Ureter (tissue), 1 donor: ENCODE measurements at places on chromosomes 16 and 17. TPM values are rescaled to one million over a fixed set of nuclear protein-coding genes. Genes with fewer than 3 reads are reported as not detected.

DNA sequence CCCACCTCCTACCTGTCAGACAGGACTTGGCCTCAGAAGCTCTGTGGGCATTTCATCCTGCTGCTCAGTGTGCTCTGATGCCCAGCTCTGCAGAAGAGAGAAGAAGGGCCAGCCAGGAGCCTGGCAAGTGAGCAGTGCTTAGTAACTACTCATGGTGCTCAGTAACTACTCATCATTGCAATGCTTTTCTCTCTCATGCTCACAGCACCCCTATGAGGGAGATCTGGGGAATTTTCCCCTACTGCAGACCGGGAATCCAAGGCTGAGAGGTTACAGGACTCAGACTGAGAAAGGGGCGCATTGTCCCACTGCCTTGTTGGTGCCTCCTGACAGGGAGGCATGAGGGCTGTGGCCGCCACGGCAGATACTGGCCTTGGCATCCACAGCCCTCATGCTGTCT, 261.1 kb downstream of the C16orf95 start:
- DNase-seq: no peak

GRCh38 chr17:44807817-44808155, 22.3 kb downstream of the GJC1 start:
- no peak for DNase-seq

DNA sequence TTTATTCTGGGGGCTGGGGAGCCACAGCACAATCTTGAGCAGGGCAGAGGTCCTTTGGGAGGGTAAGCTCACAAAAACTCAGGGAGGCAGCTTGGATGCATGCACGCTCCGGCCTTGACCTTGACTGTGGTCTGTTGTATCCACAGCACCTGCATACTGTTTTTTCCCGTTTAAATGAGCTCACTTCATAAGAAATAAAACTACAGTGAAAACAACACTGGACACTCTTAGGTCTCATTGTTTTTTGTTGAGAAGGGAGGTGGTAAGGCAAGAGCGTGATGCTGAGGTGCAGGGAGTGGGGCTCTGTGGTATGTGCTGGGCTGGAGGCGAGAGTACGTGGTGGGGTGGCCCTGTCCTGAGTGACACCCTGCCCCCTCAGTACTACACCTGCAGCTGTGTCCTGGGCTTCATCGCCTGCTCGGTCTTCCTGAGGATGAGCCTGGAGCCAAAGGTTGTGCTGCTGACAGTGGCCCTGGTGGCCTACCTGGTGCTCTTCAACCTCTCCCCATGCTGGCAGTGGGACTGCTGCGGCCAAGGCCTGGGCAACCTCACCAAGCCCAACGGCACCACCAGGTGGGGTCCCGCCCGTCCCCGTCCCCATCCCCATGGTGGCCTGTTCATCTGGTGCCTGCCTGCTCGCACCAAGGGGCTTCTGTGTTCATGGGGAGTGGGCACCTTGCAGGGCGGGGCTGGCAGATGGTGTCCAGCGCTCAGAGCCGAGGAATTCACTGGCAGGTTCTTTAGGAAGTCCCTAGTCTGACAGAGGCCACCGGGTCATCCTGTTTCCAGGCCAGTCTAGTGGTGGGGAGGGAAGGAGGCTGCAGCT, 44.2 kb downstream of the ADCY7 start:
- peak; percentile 37 for DNase-seq

GRCh38 chr16:85486256-85486915, 126.7 kb upstream of the GSE1 start:
- DNase-seq: no peak

DNA sequence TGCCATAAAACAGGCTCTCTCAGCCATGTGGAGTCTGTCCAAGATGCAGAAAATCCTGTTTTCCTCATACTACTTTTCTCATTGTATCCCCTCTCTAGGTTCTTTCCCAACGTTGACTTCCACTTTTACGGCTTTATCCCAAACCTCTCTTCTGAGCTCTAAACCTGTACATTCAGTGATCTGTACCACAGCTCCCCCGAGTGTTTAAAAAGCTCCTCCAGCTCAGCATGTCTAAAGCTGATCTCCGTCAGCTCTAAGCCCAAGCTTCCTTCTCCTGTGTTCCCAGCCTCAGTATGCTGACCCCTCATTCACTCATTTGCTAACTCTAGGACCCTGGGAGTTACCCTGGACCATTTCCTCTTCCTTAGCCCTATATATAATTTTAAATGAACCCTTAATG, 144.6 kb downstream of the DNAH9 start:
- no peak for DNase-seq

- no peak for DNase-seq
Observed at GRCh38 chr17:34156401-34156740, 98.7 kb upstream of the CCL2 start.

GRCh38 chr17:35162755-35163154, 15.1 kb downstream of the UNC45B start:
- no peak for DNase-seq

DNA sequence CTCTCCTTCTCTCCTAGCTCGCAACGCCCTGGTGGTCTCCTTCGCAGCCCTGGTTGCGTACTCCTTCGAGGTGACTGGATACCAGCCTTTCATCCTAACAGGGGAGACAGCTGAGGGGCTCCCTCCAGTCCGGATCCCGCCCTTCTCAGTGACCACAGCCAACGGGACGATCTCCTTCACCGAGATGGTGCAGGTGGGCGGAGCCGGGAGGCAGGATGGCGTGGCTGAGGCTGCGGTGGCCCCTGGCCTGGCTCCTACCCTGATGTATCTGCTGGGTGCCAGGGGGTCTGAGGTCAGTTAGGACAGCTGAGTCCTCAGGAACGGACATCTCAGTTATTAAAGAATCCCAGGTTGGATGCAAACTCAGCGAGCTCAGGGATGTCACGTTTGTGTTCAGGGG, 16.7 kb downstream of the SLC26A11 start:
- DNase-seq: no peak

- DNase-seq: no peak
Observed at GRCh38 chr17:76816590-76817135, 51.5 kb upstream of the MGAT5B start.

DNA sequence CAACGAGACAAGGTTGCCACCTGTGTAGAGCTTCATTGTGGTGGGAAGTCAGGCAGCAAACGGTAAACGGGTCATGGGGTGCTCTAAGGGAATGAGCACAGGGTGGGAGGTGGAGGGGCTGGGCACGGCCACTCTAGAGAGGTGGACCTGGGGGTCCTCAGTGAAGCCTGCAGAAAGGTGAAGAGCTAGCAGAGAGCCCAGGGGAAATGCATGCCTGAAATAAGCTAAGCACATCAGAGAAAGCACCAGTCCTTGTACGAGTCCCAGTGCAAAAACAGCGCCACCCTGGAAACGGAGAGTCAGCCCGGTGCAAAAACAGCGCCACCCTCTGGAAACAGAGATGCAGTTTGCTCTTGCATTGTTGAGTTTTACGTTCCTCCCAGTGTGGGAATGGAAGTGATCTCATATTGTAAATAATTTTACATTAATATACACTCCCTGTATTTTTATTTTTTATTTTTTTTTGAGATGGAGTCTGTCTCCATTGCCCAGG, 65.0 kb downstream of the TBC1D16 start:
- DNase-seq: no peak

DNA sequence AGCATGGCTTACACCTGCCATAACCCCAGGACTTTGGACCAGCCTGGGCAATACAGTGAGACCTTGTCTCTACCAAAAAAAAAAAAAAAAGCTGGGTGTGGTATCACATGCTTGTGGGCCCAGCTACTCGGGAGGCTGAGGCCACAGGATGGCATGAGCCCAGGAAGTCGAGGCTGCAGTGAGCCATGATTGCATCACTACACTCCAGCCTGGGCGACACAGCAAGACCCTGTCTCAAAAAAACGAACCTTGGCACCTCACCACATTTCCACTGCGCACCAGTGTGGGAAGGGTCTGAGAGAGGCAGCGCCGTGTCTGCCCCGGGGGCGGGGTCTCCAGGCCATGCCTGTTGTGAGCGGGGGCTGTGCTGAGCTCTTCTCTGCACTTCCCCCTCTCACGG, 6.3 kb downstream of the ACSF3 start:
- no peak for DNase-seq

- no peak for DNase-seq
Observed at GRCh38 chr17:32498391-32498790, 11.6 kb downstream of the CDK5R1 start.

DNA sequence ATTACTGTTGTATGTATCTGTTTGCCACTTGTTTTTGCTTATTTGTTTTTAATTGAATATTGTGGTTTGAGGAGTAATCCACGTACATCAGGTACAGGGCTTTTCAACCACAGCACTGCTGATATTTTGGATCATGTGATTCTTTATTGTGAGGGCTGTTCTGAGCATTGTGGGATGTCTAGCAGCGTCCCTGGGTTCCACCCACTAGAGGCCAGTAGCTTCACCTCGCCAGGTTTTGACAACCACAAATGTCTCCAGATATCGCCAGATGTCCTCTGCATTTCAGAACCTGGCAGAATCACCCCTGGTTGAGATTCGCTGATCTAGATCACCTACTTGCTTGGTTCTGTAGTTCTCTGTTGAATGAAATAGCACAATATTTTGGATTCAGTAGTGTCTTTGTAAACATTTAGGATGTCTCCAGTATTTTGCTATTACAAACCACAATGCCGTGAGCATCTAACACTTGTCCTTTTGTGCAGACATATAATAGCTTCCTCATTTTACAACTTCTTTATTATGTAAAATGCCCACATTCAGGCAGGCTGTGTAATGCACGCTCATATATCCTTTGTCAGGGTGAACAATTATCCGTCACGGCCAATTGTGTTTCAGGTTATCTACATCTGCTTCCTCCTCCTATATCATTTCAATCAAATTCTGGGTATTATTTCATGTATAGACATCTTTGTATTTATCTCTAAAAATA, 380.3 kb downstream of the SNX29 start:
- DNase-seq: no peak

- DNase-seq: no peak
Observed at GRCh38 chr16:19856120-19856519, 28.5 kb downstream of the GPRC5B start.

- no peak for DNase-seq
Observed at GRCh38 chr16:76524356-76524755, 247.2 kb downstream of the CNTNAP4 start.

DNA sequence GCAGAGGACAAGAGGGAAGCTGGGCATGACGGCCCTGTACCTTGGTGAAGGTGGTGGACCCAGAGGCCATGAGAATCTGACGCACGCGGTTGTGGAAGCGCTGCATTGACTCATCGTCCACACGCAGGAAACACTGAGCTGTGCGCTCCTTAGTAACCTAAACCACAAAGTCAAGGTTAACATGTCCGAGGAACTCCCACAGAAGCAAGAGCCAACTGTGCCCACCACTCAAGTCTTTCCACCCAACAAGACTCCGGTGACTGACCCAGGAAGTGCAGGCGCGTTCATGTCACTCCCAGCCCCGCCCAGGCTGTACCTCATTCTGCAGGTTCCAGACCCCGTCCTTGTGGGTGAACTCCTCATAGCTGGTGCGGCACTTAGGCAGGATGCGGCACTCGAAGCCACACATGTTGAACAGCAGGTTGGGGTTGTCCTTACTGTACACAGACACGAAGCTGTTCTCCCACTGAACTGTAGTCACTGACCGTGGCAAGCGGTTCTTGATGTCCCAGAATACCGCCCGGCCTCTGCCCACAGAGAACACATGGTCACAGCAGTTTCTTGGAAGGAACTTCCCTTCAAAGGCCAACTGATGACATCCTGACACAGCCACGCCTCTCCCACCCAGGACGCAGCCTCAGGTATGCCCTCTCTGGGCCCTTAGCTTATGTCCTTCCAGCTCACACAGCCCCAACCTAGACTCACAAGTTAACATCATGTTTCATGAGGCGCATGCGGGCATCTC, 11.5 kb downstream of the PRPF8 start:
- DNase-seq: no peak

DNA sequence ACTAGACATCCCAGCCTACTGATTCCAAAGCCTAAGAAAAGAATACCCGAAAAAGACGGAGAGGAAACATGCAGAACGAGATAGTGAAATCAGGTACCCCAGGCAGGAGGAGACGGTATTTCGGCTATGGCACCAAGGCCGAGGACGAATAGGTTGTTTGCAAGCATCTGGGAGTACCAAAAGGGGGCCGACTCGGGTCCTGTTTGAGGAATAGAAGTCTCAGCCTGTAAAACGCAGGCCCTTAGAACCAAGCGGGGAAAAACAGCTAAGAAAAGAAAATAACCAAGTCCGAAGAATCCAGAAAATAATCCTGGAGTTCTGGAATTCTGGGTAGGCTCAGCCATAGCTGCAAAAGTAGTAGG, 537 bp downstream of the SLC35B1 start:
- DNase-seq: no peak

GRCh38 chr17:4304417-4305027, 40.7 kb upstream of the ANKFY1 start:
- no peak for DNase-seq

GRCh38 chr17:18039535-18040260, 490 bp downstream of the GID4 start:
- DNase-seq: peak; percentile 54

DNA sequence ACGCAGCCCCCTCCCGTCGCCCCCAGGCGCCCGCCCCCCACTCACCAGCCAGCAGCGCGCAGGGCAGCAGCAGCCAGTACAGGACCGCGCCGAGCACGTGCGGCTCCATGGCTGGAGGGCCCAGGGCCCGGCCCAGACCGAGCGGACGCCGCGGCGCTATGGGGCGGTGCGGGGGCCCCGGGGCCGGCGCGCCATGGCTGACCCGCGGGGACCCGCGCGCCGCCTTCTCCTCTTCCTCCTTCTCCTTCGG, 239 bp downstream of the PIEZO1 start:
- no peak for DNase-seq

DNA sequence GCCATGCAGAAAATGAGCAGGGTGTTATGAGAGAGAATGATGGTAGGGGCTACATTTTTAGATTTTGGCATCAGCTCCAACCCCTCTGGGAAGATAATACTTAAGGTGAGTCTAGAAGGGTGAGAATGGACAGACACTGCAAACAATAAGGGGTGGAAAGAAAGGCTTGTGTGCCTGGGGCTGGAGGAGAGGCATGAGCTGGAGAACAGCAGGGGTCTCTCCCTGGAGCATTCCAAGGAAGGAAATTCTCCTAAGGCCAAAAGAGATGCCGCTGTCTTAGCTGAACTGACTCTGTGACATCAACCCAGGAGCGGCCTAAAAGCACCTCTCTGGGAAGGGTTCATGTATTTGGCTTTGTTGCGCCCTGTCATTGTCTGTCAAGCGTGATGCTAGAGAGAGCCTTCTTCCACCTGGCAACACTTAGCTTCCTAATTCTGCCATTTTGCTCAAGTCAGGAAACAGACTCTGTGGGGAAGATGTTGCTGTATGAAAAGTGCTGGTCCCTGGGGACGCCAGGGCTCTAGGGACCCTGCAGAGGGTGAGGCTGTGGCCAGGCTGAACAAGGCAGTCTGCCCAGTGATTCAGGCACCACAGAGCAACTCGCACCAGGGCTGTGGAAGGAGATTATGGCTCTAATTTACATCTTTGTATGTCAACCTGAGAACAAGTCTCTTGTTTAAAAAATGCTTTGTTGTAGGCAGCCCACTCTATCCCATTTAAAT, 225.7 kb downstream of the CBLN1 start:
- DNase-seq: no peak

Gene SEPTIN12
- not detected for total RNA-seq

Gene RNF157
- total RNA-seq: 4.3 TPM

Gene LITAFD
- not detected for total RNA-seq

Gene CHST5
- 0.26 TPM for total RNA-seq

Gene CA5A
- total RNA-seq: not detected

Gene ZSCAN10
- not detected for total RNA-seq

Gene TNFAIP1
- total RNA-seq: 55.1 TPM

Gene OTOP2
- not detected for total RNA-seq

Gene SULT1A2
- 2.9 TPM for total RNA-seq

Gene HS3ST3A1
- total RNA-seq: not detected

Gene TEX14
- 0.55 TPM for total RNA-seq
